CD4-positive, alpha-beta T cell treated with Interferon alpha-2 for 1 hour (primary cell): ENCODE measurements at places on chromosomes 1 and 21.

GRCh38 chr21:41547111-41547510 lies 39.2 kb upstream of the TMPRSS2 start:
- DNase-seq = no peak

GRCh38 chr1:54604572-54605370 lies 18.6 kb downstream of the FAM151A start:
- peak; percentile 21 for DNase-seq

GRCh38 chr1:117556976-117557375 lies 48.9 kb upstream of the TENT5C start:
- DNase-seq = no peak

DNA sequence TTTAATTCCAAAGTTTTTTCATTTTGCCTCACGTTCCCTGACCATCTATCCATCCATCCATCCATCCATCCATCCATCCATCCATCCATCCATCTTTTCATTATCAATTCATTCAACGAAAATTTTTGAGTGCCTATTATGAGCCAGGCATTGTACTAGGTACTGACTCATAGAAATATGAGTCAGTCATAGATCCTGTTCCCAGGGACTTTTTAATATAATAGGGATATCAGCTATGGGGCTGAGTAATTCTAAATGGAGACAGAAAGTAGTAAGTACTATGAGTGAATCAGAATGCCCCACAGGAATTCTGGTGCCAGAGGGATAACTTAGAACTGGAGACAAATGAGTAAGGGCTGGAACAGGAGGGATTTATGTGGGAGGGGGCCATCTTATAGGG lies 49.8 kb upstream of the GNG12 start:
- no peak for DNase-seq

- no peak for DNase-seq
These were observed 46.5 kb downstream of the LAMC1 start for GRCh38 chr1:183069562-183070216.

GRCh38 chr1:172940174-172940855 lies 110.4 kb downstream of the TNFSF18 start:
- DNase-seq = no peak

GRCh38 chr1:203408486-203409481 lies 57.9 kb upstream of the FMOD start:
- peak; percentile 47 for DNase-seq

- no peak for DNase-seq
These were observed 1.6 kb upstream of the CTSK start for GRCh38 chr1:150809651-150810050.

DNA sequence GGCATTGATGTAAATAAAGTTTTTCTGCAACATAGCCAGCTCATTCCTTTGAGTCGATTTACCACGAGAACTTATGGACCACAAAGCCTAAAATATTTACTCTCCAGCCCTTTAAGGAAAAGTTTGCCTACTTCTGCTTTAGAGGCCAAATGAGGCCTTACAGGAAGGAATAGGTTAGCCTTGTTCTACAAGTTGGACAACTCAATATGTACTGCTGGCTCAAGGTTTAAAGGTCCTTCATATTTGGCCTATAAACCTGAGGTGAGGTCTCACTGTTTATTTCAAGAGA lies 144.5 kb upstream of the DNAH14 start:
- no peak for DNase-seq

GRCh38 chr21:29557931-29558725 lies 259.4 kb downstream of the BACH1 start:
- DNase-seq = no peak

- no peak for DNase-seq
These were observed 77.0 kb upstream of the BACE2 start for GRCh38 chr21:41090981-41091380.

DNA sequence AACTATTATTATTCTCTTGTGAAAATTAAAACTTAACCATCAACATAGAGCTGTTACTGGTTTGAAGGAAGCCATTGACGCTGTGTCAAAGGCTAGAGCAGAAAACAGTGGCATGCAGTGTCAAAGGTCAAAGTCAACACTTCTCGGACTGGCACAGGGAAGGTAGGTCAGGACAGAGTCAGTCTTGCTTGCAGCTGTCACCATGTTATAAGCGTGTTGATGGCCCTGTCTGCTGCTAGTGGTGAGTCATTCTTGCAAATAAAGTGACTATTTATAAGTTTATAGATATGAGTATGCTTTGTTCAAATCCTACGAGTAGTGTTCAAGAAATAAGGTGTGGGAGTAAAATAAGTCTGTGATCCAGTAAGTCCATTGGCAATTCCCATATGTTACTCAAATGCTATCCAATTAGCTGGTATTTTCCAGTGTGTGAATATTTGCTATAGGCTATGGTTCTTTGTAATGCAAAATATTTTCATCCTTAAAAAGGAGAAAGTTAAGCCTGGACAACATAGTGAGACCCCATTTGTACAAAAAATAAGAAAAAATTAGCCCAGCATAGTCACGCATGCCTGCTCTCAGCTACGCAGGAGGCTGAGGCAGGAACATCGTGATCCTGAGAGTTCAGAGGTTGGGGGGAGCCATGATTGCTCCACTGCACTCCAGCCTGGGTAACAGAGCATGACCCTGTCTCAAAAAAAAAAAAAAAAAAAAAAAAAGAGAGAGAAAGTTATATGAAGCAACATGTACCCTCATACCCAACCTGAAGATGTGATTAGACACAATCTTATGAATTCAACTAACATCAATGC lies 26.3 kb upstream of the TINAGL1 start:
- no peak for DNase-seq

DNA sequence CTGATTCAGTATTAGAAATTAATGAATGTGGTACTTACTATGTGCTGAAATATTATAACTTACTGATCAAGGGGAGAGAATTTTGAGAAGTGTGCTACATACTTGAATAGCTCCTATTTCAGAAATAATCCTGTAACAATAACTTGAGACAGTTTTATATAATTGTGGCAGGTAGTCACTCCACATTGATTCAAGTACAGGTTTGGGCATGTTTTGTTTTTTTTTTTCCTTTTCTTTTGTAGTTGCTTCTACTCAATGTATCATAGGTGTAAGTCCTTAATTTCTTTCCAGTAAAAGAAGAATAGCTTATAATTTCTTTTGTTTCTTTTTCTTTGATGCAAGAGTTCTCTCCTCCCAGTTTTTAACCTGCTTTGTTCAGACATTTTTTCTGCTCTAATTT lies 86.1 kb upstream of the ADGRL2 start:
- no peak for DNase-seq

DNA sequence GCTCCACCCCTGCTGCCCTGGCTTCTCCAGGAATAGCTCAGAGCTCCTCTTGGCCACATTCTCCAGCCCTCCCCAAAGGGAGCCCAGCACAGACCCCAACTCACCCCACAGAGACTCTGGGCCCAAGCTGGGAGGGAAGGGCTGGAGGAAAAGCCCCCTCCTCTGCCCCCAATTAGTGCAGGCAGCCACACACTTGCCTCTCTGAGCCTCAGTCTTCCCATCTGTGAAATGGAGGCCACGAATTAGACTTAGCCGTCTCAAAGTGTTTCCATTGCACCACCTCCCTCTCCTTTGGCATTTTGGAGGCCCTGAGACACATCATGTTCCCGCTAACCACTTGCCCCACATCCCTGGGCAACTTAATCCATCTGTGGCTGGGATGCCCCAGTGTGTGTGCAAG lies 108.0 kb downstream of the PAX7 start:
- DNase-seq = no peak

- no peak for DNase-seq
These were observed 2.6 kb downstream of the CTSE start for GRCh38 chr1:206021008-206021625.

GRCh38 chr1:62778208-62778607 lies 5.7 kb upstream of the ATG4C start:
- DNase-seq = no peak

DNA sequence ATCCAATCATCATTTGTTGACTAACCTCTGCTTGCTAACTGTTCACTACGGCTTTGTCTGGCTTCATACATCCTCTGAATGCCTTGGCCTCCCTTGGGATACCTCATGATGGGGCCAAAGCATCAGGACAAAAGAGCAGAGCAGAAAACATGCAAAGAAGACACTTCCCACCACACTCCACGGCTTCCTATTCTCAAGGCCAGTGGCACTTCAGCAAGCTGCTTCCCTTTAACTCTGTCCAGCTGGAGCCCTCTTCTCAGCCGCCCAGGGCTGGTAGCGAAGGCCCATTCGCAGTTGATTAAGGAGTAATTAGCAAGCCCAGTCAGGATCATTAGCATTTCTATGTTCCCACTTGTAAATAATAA lies 224.3 kb upstream of the FGGY start:
- no peak for DNase-seq

DNA sequence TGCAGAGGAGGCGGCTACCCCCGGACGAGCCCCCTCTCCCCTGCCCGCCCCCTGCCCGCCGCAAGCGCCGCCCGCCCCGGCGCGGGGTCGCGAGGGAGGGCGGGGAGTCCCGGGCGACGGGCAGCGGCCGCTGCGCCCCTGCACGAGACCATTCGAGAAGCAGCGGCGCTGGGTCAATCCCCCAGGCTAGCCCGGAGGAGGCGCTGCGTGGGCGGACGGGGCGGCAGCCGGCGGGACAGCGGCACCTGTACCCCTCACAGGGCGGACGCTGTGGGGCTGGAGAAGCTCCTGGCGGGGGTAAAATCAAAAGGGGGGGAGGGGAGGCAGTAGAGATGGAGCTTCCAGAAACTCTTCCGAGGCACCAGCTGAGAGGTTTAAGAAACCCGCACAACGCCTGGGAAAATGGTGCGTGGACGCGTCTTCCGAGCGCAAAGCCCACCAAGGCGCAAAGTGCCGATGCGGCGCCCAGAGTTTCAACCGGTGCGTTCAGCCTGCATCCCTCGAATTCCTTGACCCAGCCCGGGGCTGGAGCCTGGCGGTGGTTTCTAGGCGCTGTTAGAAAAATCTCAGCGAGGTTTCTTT lies at the start of gene PLPPR5:
Gene PLPPR5, minus strand, starts transcription at position 1 of the 582 bp plus-strand sequence. CDS start 190 bp downstream, outside the sequence.
- no peak for DNase-seq

GRCh38 chr1:94504601-94505000 lies 37.0 kb downstream of the F3 start:
- DNase-seq = no peak

- DNase-seq = no peak
These were observed 83.9 kb upstream of the KCNE2 start for GRCh38 chr21:34279883-34280282.

DNA sequence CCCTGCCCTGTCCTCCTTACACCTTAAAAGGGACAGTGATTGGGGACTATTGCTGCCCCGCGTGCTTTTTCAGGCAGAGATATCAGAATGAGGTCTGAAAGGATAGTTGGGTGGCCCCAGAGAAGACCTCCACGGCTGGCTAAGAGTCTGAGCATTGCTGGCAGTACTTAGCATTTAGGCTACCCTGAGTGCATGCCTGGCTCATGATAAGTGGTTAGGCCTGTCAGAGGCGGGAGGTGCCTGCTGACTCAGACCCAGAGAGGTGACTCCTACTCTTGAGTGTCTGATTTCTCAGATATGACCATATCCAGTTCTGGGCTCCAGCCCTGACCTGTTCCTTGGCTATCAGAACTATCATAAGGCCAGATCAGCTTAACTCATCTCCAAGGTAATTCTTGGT lies 213.7 kb downstream of the PBX1 start:
- DNase-seq = no peak

DNA sequence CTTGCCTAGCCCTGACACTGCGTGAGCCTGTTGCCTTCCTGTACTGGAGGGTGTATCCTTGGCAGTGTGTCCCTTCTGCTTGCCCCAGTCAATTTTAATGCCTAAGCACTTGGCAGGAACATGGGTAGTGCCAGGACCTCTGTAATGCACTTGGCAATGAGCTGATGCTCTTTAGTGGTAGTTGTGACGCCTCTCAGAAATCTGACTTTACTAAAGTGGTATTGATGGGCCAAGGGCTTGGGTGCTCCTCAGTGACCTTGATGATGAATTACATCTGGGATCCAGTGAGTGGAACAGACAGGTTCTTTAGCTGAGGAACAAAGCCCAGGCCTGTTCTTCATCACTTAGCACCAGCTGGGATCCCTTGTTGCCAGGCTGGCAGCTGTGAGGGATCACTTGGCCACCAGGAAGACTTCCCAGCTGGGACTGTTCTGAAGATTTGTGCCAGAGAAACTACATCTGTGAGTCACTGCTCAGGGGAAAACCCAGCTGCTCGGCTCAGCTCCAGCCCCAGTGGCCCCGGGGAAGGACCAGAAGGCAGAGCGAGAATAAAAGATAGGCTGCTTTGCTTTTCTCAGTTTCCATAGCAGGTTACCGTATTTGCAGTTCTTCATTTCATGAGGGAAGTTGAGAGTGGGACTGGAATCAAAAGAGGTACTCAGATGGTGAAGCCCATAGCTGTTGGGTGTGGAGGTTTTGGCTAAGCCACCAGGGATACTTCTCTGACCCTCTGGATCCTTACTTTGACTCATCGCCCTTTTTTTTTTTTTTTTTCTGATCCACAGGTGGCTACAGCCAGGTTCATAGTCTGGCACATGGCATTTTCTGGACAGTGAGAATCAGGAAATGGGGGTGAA lies 28.5 kb upstream of the KCNA2 start:
- peak; percentile 71 for DNase-seq

DNA sequence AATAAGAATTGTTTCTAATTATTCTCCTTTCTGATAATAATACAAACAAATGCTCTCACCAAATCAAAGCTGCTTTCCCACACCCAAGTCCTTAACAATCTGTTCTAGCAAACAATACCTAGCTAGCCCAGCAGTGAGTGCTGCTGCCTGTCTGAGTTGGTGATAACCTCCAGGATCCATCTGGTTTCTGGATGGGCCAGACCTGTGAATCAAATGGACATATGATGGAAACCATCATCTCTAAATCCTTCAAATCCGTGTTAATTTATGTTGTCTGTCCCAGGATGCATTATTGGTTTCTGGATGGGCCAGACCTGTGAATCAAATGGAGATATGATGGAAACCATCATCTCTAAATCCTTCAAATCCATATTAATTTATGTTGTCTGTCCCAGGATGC lies 1230.0 kb downstream of the AMY1C start:
- no peak for DNase-seq

DNA sequence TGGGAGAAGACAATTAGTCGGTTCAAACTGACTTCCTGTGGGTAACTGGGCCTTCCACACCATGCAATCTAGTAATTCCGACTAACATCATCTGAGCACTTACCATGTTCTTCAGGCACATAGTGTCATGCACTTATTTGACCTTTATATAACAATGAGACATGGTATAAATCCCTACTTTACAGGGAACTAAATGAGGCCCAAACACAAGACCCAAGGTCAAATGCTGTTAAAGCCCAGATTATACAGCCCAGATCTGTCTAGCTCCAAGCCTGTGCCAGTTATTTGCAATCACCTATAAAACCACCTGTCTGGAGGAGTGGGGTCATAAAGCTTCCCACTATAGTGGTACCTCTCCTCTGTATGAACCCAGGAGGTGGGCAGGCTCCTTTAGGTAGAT lies 40.8 kb downstream of the JAK1 start:
- DNase-seq = no peak
